Activated CD4-positive, alpha-beta T cell treated with anti-CD3 and anti-CD28 coated beads, Interleukin-10, Interleukin-2, amounts not matched to agents 100 ng/mL and 50 ng/mL, durations not matched to agents 16 hours and 8 hours (primary cell): ENCODE measurements at places on chromosomes 3 and 15.

- no peak for DNase-seq
Observed at GRCh38 chr3:189727898-189728297, 96.7 kb downstream of the TP63 start.

- DNase-seq: no peak
Observed at GRCh38 chr3:110895054-110895453, 176.6 kb upstream of the NECTIN3 start.

GRCh38 chr3:81378552-81379293 is 382.7 kb downstream of the GBE1 start:
- DNase-seq: no peak

- no peak for DNase-seq
Observed at GRCh38 chr3:60967141-60967540, 284.1 kb downstream of the FHIT start.

GRCh38 chr3:149575213-149575960 is 82.4 kb downstream of the WWTR1 start:
- DNase-seq: peak; percentile 20

GRCh38 chr15:73142802-73143762 is 90.8 kb downstream of the NEO1 start:
- peak; percentile 40 for DNase-seq

DNA sequence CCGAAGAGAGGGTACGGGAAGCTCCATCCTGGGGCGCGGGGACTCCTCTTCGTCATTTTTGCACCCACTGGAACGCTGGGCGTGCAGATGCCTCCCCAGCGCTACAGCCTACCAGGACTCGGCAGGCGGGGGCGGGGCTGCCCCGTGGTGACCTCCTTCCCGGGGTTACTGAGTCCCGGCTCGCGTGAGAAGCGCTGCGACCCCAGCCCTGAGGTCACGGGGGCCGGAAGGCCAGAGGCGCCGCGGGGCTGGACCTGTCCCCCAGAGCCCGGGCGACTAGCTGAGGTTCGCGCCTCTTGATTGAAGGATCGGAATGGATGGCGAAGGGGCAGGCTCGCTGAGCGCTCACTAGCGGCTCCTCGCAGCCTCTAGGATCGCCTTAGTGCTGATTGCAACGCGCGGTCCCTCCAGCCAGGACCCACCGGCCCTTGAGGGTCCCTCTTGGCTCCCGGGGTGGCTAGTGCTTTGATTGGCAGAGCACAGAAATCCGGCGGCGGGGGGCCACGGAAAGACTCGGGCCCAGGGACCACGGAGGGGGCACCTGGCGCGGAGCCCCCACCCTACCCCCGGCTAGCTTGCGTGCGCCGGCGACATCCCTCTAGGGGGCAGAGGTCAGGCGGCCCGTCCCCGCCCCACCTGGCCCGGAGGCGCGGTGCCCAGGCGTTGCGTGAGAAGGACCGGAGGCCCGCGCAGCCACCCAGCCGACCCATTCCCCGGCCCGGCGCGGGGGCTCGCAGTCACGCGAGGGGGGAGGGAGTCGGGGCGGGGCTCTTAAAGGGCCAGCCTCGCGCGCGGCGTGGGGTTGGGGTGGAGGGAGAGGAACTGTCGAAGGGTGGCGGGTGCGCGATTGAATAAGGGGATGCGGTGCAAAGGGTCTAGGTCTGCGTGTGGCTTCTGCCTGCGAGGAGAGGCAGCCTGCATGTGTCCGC is 781 bp upstream of the CYP1A1 start:
- peak; percentile 55 for DNase-seq

DNA sequence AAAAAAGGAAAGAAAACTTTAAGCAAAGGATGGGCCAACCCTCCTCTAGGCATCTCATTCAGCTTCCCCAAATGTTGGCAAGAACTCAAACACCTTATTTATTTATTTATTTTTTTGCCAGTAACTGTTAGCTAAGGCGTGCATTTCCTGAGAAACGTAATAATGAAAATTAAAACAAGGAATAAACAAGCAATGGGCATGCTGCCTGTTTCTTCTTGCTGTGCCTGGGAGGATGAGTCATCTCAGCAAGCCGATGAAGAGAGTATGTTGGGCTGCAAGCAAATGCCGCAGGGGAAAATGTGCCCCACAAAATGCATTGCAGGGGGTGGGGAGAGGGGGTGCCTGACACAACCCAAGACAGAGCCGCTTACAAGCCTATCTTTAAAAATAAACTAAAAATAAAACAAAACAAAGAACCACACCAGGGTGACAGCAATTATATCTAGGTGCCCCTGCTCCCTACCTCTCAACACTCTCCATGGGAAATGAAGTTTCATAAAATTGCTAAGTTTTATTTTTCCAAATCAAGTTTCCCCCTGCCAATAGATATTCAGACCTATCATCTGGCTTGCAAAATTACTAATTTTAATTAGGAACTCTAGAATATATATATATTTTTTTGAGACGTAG is 40.3 kb downstream of the EIF4E3 start:
- no peak for DNase-seq

DNA sequence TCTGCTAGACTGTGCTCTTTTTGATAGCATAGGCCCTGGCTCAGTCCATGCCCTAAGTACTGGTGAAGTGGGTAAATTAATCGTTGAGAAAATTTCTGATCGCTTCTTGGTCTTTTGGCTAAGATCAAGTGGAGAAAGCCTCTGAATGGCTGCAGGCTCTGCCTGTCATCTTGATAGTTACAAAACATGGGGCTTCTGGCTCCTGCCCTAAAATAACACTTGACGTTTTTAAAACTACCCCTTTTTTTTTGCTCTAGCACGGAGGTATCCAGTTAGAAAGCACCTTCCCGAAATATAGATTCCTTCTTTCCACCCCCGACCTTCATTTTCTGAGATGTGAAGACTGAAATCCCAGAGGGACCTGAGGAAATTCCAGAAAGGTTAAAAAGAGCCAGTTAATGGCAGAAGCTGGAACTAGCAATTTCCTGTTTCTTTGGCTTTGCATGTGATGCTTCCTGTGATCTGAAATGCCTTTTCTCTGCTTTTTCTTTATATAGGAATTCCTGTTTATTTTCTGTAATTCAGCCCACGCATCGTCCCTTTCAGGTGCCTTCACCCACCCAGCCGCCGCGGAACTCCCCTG is 799 bp upstream of the C2CD4B start:
- no peak for DNase-seq

DNA sequence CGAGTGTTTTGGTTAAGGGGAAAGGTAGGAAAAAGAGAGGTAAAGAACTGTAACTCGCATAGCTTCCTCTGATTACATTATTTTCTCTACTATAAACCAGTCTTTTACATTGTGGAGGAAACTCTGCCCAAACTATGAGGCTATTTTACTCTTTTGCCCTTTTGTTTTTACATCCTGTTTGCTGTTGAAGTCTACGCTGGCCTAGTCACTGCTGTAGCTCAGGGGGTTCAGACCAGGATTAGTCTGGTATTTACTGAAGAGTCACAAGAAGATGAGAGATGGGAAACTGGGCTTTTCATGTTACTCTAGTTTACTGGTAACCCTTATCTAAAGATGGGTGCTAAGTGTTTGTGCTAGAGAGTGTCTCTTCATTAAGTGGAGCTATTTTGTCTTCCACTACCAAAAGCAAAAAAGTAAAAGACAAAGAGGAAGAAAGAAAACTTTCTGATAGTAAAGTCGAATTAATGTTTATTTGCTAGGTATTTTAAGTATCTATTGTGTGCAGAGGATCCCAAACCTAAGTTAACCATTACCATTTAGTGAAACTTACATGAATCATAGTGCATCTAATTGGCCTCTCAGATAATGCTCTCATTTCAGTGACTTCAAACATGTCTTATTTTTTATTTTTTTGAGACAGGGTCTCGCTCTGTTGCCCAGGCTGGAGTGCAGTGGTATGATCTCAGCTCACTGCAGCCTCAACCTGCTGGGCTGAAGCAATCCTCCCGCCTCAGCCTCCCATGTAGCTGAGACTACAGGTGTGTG is 10.9 kb downstream of the RARB start:
- no peak for DNase-seq

DNA sequence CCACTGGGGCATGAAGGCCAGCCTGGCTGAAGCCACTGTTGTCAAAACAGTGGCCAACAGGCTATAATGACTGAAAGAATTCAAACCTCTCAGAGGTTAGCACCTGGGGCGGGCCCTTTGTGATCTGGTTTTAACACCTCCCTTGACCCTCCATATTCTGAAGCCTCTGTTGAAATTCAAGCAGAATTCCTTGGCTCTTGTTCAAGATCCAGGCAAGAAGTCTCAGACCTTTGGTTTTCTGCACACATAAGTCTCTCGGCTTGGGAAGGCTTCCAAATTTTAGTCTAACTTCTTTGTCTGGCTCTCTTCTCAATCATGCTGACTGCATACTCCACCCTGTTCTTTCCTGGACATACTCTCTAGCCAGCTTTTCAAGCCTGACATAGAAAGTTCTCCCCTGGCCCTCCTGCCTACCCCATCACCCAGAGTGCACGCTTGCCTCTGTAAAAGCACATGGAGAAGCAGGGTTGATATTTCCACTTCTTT is 144.5 kb downstream of the PDZRN3 start:
- no peak for DNase-seq

DNA sequence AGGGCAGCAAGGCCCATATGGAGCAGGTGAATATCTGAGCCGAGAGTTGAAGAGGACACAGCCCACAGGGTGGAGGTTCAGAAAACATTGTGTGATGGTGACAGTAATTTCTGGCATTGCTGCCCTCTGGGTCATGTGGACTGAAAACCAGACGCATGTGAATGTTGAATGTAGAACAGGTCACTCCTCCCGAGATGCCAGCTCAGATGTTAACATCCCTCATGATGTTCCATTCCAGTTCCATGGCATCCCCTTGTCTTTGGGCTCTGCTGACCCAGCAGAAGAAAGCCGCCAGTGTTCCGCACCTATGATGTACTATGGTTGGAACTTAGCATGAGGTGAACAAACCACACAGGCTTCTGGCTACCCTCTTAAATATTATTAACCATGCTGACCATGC is 110.7 kb upstream of the CTDSPL start:
- DNase-seq: no peak

- DNase-seq: peak; percentile 90
Observed at GRCh38 chr3:128794067-128794768, 68.2 kb downstream of the RAB7A start.

DNA sequence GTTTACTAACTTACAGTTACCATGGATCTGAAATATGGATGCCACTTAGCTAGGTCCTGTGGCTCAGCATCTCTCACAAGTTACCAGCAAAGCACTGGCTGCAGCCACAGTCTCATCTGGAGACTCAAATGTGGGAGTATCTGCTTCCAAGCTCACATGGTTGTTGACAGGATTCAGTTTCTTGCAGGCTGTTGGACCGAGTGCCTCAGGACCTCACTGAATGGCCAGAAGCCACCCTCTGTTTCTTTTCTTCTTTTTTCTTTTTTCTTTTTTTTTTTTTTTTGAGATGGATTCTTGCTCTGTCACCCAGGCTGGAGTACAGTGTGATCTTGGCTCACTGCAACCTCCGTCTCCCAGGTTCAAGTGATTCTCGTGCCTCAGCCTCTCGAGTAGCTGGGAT is 20.1 kb upstream of the AMOTL2 start:
- DNase-seq: no peak

GRCh38 chr3:184335291-184335660 is 2.1 kb upstream of the FAM131A start:
- no peak for DNase-seq

DNA sequence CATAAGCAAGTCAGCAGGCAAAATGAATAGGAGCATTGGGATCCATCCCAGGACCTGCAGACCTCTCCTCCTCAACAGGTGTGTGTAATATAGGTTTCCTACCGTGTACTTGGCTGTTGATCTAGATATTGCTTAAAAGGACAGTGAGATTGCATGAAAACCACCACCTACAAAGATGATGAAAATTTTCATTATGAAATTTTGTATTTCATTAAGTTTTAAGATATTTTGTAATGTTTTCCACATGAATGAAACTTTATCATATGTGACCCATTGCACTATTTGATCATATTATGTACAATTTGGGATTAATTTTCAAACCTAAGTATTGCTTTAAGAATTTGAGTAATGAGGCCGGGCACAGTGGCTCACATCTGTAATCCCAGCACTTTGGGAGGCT is 94.3 kb upstream of the TRPM1 start:
- no peak for DNase-seq

DNA sequence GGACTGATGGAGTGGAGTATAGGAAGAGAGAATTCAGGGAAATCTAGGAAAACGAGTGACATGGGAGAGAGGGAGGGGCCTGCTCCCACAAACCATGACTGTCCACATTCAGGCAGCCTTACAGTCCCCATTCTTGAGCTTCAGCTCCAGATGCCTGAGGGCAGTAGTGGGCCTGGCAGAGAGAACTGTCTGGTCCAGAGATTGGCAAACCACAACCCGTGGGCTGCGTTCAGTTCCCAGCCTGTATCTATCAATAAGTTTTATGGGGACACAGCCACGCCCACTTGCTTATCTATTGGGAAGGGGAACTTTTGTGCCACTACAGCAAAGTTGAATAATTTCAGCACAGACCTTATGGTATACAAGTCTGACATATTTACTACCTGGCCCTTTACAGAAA is 63.8 kb downstream of the SLCO2A1 start:
- no peak for DNase-seq

DNA sequence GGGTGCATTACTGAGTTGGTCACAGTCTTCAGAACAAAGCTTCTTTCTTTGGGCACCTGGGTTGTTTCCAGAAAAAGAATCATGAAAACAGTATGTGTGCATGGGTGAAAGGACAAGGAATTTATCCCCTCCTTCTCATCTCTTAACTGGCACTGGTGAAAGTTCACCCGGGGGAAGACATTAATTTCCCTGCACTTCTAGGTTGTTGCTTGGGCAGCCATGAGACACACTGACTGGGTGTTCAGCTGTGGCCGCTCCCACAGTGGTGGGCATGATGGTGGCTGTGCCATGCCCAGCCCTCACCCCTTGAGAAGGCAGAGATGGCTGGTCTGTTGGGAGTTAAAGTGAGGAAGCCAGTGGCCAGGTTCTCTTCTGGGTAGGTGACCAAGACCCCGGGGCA is 16.6 kb upstream of the KY start:
- DNase-seq: no peak

- DNase-seq: peak; percentile 60
Observed at GRCh38 chr3:27312044-27312668, 57.0 kb downstream of the NEK10 start.

- DNase-seq: peak; percentile 86
Observed at GRCh38 chr15:78565097-78565950, at the start of gene CHRNA5. CHRNA5 (plus strand) TSS chr15:78565520; CDS start chr15:78565720, 200 bp downstream.

DNA sequence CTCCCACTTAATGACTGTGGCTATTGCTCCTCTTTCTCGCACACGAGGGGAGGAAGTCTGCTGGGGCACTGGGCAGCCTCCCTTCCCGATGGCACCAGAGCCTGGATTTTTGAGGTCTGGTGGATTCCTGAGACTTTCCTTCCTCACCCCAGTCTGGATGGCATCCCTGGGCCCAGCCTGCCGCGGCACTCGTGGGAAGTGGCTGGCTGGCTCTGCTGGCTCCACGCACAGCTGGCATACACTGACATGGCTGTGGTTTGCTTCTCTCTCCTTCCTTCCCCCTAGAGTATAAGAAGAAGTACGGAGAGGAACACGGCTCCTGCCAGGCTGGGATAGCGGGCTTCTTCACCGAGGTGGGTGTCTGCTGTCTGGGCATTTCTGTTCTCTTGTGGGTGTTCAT is 319.8 kb upstream of the LRRFIP2 start:
- DNase-seq: no peak

DNA sequence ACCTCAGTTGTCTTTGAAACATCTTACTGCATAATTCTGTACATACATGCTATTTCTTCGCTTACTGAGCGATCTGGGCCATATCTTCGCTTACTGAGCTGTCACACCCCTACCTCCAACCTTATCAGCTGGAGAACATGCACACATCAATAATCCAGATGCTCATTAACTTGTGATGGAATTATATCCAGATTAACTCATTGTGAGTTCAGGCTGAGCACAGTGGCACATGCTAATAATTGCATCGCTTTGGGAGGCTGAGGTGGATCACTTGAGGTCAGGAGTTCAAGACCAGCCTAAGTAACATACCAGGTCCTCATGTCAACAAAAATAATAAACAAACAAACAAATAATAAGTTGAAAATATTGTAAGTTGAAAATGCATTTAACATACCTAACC is 19.3 kb upstream of the ANXA2 start:
- DNase-seq: no peak
